ENCODE measurements at places on chromosomes 2 and 18.

- no peak for DNase-seq
Measured at GRCh38 chr2:86069091-86069685, 36.5 kb downstream of the POLR1A start.

DNA sequence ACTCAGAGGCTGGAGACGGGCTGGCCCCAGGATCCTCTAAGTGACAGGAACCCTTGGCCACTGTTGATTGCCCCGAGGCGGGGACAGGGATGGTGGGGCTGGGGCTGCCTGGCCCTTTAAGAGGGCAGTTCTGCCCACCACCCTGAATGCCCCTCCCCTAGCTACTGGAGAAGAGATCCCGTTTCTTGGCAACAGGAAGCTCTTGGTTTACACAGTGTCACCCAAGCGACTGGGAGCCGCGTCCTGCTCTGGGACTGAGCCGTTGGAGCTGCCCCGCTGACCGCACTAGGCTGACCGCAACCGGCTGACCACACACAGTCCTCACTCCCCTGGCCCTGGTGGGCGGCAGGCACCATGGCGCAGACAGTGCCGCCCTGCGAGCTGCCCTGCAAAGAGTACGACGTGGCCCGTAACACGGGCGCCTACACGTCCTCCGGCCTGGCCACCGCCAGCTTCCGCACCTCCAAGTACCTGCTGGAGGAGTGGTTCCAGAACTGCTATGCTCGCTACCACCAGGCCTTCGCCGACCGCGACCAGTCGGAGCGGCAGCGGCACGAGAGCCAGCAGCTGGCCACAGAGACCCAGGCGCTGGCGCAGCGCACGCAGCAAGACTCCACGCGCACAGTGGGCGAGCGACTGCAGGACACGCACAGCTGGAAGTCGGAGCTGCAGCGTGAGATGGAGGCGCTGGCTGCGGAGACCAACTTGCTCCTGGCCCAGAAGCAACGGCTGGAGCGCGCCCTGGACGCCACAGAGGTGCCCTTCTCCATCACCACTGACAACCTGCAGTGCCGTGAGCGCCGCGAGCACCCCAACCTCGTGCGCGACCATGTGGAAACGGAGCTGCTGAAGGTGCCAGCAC is at the start of gene TEKT4:
TEKT4 (plus strand) TSS at position 205 of the 862 bp plus-strand sequence; CDS start at position 355, 150 bp downstream.
- DNase-seq, result peak; percentile 15

DNA sequence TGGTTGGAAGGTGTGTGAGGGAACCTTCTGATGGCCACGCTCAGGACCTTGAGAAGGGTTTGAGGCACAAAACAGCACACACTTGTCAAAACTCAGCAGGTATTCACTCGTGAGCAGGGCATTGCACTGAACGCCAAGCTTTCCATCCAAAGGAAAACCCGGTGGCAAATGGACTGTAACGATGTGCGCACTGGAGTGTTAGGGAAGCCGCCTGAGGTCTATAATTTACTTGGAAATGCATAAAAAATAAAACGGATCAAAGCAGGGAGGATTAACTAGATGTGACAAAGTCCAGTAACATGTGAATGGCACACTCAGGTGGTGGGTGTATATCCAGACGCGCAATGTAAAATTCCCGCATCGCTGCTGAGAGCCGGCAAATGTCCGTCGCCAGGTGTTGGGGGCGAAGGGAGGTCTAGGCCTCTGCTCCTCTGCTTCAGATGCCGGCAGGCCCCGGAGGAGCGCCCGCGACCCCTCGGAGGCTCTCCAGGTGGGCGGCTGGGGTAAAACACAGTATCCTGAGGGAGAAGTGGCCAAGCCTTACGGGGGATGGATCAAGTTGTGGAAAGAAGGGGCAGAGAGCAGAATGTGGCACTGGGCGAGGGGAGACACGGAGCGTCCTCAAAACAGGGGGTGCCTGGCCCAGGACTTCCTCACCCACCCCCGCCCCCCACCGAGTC is 15.3 kb downstream of the HES6 start:
- DNase-seq, result no peak

DNA sequence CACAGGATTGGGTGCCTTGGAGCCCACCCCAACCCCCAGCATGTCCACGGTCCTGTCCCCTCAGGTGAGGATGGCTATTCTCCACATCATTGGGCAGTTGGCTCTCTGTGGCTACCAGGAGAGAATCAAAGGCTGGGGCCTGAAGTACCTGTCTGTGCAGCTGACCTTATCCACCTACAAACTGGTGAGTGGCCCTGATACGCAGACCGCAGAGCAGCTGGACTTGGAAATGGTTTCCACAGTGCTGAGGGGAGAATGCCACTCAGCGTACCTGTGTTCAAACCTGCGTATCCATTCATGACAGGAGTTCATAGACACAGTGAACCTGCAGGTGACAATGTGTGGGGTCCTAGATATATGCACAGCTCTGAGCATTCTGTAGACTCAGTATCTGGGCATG is 21.6 kb downstream of the MROH2A start:
- DNase-seq, result no peak

DNA sequence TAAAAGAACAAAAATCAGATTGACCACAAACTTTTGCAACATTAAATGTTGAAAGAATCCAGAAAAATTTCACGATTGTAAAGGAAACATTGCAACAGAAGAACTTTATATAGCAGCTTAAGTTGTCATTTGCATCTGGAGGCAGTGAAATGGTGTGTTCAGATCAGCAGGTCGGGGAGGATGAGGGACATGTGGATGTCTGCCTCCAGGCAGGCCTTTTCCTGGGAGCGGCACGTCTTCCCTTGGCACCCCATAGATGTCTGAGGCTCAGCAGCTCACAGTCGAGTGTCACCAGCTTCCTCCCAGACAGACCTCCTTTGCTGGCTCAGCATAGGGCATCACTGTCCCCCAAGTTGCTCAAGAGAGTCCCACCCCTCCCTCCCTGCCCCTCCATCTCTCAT is 44.3 kb upstream of the ASB1 start:
- peak; percentile 73 for DNase-seq

GRCh38 chr2:127437781-127438726 is 19.8 kb downstream of the PROC start:
- DNase-seq, result no peak

- no peak for DNase-seq
Measured at GRCh38 chr2:55093381-55093780, 43.1 kb upstream of the RTN4 start.

GRCh38 chr18:58893388-58894099 is 28.9 kb downstream of the ZNF532 start:
- no peak for DNase-seq

DNA sequence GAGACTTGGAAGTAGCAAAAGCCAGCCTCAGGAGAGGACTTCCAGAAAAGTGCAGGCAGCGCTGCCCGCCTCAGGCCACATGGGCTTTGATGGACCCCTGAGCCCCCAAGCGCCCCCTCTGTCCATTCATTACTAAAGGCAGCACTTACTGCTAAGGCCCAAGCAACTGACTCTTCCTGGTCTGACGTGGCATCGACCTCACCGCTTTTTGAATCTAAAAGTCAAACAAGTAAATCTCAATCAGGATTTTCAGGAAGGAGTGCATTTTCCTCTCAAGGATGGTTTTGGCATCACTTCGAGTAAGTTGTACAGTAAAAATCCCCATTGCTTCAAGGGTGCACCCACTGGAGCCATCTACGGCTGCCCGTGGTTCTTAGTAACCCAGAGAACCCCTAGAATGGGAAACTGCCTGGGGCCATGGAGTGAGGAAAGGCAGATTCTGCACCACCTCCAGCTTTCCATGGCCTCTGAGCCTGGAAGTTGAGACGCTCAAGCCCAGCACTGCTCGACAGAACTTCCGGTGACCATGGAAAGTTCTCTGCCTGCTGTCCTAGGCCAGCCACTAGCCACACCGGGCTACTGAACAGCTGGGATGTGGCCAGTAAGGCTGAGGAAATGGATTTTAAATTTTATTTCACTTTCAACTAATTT is 7.0 kb downstream of the HJURP start:
- DNase-seq, result no peak

GRCh38 chr18:13511961-13512577 is 214.3 kb downstream of the FAM210A start:
- no peak for DNase-seq

DNA sequence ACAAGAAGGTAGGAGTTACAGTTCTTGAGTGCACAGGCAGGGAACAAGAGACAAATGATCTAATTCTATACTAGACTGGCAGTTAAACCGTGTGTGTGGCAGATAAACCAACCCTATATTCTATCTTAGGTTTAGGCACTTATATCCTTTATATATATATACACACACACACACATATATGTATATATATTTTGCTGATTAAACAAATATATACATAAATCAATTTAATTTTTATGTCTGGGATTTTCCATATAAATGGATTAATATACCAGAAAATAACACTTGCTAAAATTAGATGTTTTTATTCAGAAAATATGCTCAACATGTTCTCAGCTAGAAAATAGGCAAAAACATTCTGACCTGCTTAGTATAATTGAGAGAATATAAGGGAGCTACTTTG is 887.9 kb upstream of the KLHL29 start:
- no peak for DNase-seq

All from NB4 (cell line).